ENCODE measurements at places on chromosomes 2 and 18.

GRCh38 chr2:234341306-234341985 is 155.4 kb downstream of the ARL4C start:
- no peak for DNase-seq

GRCh38 chr2:179655627-179656026 is 205.8 kb downstream of the ZNF385B start:
- no peak for DNase-seq

- no peak for DNase-seq
Observed at GRCh38 chr2:16570516-16570915, 95.1 kb downstream of the CYRIA start.

DNA sequence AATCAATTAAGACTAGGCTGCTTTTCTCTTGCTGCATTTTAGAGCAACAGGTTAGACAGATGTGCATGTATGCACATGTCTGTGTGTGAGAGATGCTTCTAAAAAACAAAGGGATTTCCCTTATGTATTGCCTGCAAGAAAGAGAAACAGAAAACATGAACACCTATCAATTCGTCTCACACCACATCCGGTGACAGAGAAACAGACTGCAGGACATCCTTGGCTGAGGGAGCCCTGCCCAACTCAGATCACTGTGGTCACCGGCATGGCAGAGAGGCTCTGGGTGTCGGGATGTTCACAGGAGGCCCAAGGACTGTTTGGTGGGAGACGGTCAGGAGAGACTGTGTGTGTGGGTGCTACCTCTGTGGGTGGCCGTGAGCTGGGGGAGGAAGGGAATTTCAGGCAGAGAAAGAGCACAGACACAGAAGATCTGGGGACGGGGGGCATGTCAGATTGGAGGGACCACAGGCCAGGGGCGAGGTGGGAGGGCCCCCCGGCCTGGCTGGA is 24.9 kb downstream of the FHL2 start:
- DNase-seq, result no peak

- DNase-seq, result no peak
Observed at GRCh38 chr2:43464590-43464989, 131.2 kb downstream of the THADA start.

DNA sequence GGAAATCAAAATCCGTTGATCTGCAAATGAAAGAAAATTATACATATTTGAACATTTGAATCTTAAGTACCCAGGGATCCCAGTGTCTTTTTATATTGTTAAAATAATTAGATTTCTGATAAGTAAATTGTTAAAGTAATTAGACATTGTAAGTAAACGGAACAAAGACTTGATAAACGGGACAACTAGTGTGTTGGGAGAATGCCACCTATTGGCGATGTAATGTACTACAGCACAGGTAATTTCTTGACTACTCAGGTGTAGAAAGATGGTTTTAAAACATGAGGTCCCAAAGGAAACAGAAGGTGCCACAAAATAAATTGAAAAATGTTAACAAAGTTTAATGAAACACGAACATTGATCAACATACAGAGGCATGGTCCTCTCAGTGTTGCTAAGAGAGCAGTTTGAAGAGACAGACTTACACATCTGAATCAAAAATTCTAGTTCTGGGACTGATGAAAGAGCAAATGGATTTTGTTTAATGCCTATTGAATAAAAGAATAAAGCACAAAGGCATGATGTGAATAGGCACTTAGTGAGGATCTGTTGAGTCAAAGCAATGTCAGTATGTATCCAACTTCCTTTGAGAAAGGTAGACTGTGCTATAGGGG is 103.4 kb upstream of the RASGRP3 start:
- DNase-seq, result no peak

GRCh38 chr2:175855794-175856453 is 146.1 kb downstream of the LNPK start:
- no peak for DNase-seq

DNA sequence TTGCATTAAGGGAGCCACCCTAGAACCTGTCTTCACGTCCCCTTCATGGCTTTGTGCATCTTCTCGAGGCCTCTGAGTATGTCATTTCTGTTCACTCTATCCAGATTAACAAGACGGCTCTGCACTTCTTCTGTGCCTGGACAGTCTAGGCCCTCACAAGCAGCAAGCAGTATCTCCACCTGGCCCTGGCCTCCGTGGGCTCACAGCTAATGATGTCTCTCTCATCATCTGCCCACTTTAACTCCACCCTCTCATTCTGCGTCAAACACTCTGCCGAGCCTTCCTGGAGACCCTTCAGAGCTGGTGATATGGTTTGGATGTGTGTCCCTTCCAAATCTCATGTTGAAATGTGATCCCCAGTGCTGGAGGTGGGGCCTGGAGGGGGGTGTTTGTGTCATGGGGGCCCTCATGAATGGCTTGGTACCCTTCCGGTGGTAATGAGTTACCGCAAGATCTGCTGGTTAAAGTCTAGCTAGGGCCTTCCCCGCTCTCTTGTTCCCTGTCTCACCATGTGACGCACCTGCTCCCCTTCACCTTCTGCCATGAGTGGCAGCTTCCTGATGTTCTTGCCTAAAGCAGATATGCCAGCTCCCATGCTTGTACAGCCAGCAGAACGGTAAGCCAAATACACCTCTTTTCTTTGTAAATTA is 132.5 kb upstream of the ID2 start:
- DNase-seq, result no peak

DNA sequence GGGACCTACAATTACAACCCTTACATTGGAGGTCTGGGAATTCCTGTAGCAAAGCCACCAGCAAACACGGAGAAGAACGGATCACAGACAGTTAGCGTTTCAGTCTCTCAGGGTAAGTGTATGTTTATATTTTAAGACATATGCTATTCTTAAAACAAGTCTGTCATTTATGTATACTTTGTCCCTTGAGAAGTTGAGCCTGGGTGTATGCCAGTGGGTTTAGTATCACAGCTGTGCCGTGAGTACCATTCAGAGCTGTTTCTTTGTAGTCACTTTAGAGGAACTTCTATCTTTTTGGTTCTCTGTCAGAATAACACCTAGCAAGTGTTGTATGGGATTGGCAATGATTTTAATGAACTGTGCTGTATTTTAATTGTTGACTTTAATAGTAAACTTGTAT is 125.6 kb downstream of the BIRC6 start:
- DNase-seq, result no peak

DNA sequence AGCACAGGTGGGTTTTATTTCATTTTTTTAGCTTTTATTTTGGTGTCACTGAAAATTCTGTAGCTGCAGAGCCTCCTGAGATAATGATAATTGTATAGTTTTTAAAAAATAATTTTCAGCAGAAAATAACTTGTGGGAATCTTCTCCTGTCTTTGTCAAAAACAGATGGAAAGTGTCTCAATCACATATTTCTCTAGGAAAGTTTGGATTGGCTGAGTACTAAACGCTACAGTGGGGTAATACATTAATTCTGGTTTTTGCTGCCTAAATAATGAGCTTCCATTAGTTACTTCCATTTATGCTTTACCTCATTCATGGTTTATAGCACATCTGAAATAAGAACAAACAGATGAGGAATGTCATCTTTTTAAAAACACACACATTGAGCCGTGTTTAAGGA is 2.2 kb downstream of the TWIST2 start:
- no peak for DNase-seq

- DNase-seq, result no peak
Observed at GRCh38 chr2:158932131-158932645, 36.3 kb upstream of the TANC1 start.

DNA sequence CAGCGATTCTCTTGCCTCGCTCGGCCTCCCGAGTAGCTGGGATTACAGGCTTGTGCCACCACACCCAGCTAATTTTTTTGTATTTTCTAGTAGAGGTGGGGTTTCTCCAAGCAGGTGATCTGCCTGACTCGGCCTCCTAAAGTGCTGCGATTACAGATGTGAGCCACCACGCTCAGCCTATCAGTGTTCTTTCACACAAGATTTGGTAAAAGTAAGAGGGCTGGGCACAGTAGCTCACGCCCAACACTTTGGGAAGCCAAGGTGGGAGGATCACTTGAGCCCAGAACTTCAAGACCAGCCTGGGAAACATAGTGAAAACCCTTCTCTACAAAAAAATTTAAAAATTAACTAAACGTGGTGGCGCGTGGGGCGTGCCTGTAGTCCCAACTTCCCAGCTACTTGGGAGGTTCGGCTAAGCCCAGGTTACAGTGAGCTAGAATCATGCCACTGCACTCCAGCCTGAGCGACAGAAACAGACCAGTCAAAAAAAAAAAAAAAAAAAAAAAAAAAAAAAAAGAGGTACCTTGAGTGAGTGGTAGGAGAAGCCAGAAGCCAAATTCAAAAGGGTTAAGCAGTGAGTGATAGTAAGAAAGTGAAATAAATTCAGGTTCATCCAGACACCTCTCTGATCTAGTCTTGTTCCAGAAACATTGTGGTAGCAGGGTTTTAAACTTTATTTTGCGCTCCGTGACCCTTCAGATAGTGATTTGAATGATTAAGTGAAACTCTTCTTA is 981 bp downstream of the MRPL53 start:
- DNase-seq, result no peak

DNA sequence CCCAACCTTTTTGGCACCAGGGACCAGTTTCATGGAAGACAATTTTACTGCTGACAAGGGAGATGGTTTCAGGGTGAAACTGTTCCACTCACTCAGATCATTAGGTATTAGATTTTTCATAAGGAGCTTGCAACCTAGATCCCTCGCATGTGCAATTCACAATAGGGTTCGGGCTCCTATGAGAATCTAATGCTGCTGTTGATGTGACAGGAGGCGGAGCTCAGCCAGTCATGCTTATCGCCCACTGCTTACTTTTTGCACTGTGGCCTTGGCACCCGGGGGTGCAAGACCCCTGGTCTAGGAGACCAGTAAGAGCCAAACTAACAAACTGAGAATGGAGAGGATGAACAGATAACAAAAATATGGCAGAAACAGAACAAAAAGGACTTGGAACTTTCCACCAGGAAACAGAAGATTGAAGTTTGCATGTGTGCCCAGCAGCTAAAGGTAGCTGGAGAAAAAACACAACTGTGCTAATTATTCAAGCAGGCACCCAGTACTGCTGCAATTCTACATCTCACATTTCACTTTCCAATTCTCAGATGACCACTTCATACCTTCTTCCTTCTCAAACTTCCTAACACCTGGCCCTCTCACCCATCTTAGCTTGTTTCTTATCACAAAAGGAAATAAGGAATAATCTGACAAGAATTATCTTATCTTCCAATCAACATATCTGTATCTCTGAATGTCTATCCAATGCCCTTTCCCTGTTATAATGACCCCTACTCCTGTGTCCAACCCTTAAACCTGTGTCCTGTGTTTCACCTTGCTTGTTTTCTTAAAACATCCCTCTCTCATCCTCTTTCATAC is 24.8 kb downstream of the SP3 start:
- DNase-seq, result no peak

GRCh38 chr18:9683418-9684396 is 24.4 kb upstream of the RAB31 start:
- no peak for DNase-seq

DNA sequence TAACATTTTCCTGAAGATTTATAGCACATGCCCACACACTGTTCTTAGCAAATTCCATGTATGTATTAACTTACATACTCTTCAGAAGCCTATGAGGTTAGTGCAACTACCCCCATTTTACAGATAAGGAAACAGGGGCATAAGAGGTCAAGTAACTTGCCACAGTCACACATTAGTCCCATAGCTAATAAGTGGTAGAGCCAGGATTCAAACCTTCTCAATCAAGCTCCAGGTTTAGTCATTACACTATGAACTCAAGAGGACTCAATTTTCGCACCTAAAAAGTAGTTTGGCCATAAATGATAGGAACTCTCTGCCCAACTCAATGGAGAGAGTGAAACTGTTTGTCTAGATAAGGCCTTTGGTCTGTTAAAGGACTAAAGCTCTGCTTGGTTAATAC is 9.7 kb upstream of the RIF1 start:
- no peak for DNase-seq

DNA sequence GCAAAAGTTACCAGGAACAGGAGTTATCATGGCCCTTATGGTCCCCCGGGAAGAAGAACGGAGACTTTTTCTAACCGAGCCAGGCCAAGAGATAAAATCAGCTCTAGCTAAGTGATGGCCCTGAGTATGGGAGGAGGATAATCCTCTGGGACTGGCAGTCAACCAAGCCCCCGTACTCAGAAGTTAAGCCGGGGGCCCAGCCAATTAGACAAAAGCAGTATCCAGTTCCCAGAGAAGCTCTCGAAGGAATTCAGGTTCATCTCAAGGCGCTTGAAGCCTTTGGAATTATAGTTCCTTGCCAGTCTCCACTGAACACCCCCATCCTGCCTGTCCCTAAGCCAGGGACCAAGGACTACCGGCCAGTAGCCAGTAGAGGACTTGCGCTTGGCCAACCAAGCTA is 365.3 kb upstream of the TCF4 start:
- no peak for DNase-seq

- DNase-seq, result no peak
Observed at GRCh38 chr2:204187229-204188083, 250.9 kb downstream of the ICOS start.

Measured in stimulated activated CD8-positive, alpha-beta memory T cell treated with anti-CD3 and anti-CD28 coated beads, Interleukin-4, amount 100 ng/mL, for 1 hour (primary cell).